HCT116 (cell line): ENCODE measurements at places on chromosomes 12 and 14. TPM values are rescaled to one million over a fixed set of nuclear protein-coding genes. Genes with fewer than 3 reads are reported as not detected.

The ASB2 gene
- not detected for total RNA-seq

- peaks cover 24% of the 10 kb centered on the region for H3K4me1 ChIP-seq
- H3K27ac ChIP-seq = no peak overlapping the region
- no peak overlapping the region for H3K4me3 ChIP-seq
- DNase-seq = no peak
- no peaks in the 10 kb centered on the region for H3K27me3 ChIP-seq
- H3K36me3 ChIP-seq = no peaks in the 10 kb centered on the region
Observed at GRCh38 chr14:94540031-94540794, 21.0 kb upstream of the SERPINA4 start.

GRCh38 chr12:77842430-77842829 lies 11.7 kb downstream of the NAV3 start:
- H3K27ac ChIP-seq = no peak overlapping the region
- H3K36me3 ChIP-seq = no peaks in the 10 kb centered on the region
- H3K4me3 ChIP-seq = no peak overlapping the region
- H3K4me1 ChIP-seq = peaks cover 37% of the 10 kb centered on the region

DNA sequence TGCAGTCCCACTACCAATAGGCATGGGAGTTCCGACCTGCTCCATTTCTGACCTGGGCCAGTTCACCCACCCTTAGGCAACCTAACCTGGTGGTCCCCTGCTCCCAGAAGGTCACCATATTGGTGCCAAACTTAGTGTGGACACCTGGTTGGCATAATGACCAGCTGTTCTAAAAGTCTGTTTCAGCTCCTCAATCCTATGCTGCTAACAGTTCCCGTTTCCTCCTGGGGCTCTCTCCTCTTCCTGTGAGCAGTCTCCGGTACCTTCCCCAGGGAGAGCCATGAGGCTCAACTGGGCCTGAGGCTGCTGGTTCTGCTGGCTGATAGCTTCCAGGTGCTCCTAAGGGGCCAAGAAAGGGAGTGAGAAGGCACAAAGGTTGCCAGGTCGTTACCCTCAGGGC lies 15.9 kb upstream of the BLTP3B start:
- peaks cover 4% of the 10 kb centered on the region for H3K4me1 ChIP-seq
- H3K36me3 ChIP-seq = no peaks in the 10 kb centered on the region
- no peak overlapping the region for H3K27ac ChIP-seq
- H3K27me3 ChIP-seq = no peaks in the 10 kb centered on the region
- no peak for DNase-seq
- no peak overlapping the region for H3K4me3 ChIP-seq

- no peak overlapping the region for H3K27ac ChIP-seq
- no peak overlapping the region for H3K4me3 ChIP-seq
- H3K36me3 ChIP-seq = no peaks in the 10 kb centered on the region
- DNase-seq = no peak
- H3K27me3 ChIP-seq = no peaks in the 10 kb centered on the region
Observed at GRCh38 chr12:127496255-127496654, 770.7 kb upstream of the TMEM132C start.

The C12orf60 gene
- 3.5 TPM for total RNA-seq

The PCED1B gene
- total RNA-seq = 0.86 TPM

DNA sequence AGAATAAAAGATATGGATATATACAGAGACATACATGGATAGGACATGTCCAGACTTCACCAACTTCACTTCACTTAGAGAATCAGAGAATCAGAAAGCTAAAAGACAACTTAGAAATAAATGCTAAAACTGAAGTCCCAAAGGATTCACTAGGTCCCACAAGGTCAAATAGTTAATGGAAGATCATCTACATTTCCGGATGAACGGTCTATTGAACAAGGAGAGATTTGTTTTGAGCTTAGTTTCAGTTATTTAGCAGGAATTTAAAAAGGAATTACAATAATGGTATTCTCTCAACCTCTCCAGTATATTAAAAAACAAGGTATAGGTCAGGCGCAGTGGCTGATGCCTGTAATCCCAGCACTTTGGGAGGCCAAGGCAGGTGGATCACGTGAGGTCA lies 187.0 kb downstream of the MED13L start:
- H3K27ac ChIP-seq = no peak overlapping the region
- no peak overlapping the region for H3K4me3 ChIP-seq
- H3K27me3 ChIP-seq = no peaks in the 10 kb centered on the region
- H3K36me3 ChIP-seq = no peaks in the 10 kb centered on the region

The KLHL33 gene
- 0.05 TPM for total RNA-seq

GRCh38 chr12:34033628-34034296 lies 11.5 kb downstream of the ALG10 start:
- H3K27ac ChIP-seq = no peak overlapping the region
- H3K36me3 ChIP-seq = no peaks in the 10 kb centered on the region
- H3K4me3 ChIP-seq = no peak overlapping the region
- DNase-seq = peak; percentile 13

- no peak overlapping the region for H3K27ac ChIP-seq
- no peaks in the 10 kb centered on the region for H3K27me3 ChIP-seq
- DNase-seq = no peak
- H3K4me3 ChIP-seq = no peak overlapping the region
- H3K4me1 ChIP-seq = no peaks in the 10 kb centered on the region
Observed at GRCh38 chr14:91998667-91999570, 40.9 kb downstream of the TRIP11 start.

DNA sequence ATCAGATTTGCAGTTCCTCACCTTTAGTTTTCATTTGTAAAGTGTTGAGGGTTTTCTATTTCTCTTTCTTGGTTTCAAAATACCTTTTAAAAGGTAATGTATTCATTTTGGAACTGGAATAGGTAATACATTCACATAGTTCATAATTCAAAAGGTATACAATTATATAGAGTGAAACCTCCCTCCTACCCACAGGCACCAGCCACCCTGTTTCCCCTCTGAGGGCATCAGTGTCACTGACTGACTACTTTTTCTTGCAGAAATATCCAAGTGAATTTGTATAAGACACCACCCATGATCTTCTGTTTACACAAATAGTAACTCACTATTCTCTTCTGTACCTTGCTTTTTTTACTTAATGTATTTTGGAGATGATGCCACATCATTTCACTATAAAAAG lies 139.6 kb upstream of the EGLN3 start:
- peaks cover 1% of the 10 kb centered on the region; the same call in 1 of the 2 replicates for H3K4me1 ChIP-seq
- DNase-seq = no peak
- no peak overlapping the region for H3K27ac ChIP-seq
- no peaks in the 10 kb centered on the region for H3K36me3 ChIP-seq

The SLC38A4 gene
- not detected for total RNA-seq

- no peaks in the 10 kb centered on the region for H3K4me1 ChIP-seq
- H3K27me3 ChIP-seq = no peaks in the 10 kb centered on the region
- no peaks in the 10 kb centered on the region for H3K36me3 ChIP-seq
- no peak for DNase-seq
- H3K4me3 ChIP-seq = no peak overlapping the region
Observed at GRCh38 chr12:68291396-68292036, 38.1 kb upstream of the IL22 start.

The ABHD12B gene
- total RNA-seq = 0.74 TPM

The CIROP gene
- total RNA-seq = not detected

DNA sequence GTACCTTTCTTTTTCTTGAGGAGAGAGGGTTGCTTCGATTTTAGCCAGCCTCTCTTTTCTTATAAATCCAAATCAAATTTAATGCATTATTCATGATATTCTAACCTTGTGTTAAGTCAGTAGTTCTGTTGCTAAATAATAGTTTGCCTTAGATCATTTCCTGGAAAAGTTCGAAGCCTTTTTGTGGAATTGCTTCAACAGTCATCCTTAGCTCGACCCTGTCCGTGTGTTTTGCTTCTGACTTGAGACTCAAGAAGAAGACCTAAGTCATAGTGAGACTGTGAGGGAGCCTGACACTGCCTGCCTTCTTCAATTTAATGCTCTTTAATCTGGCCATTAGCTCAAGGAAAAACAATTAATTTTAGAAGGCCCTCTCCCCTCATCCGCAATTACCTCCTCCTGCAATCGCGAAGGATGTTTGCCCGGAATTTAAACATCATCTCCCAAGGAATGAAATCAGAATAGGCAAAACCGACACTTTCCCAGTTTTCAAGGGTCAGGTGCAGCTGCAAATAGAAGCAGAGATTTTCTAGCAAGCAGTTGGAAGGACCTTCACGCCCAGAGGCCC lies 453 bp upstream of the SLC4A8 start:
- no peak overlapping the region for H3K27ac ChIP-seq
- H3K4me3 ChIP-seq = peak overlapping the region; percentile 51; the same call in 1 of the 2 replicates
- DNase-seq = no peak
- H3K27me3 ChIP-seq = no peaks in the 10 kb centered on the region
- no peaks in the 10 kb centered on the region for H3K36me3 ChIP-seq
